ENCODE measurements at places on chromosomes 12 and 14.

DNA sequence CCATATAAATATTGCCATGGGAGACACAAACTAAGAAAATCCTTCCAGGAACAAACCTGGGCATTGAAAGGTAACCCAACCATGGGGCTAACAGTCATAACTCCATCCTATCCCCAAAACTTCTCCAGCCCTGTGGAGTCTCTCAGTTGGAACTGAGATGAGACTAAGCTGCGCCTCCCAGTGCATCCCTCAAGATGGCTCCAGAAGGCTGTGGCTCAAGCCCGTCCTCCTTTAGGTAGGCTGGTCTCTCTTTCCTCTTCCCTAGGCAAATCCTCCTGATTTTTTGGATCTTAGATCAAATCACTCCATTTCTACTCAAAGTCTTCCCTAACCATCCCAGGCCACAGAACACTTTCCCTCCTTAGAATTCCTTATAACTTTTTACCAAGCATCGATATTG is 364.3 kb upstream of the CCDC196 start:
- DNase-seq: no peak

- DNase-seq: no peak
Measured at GRCh38 chr12:14262771-14263511, 102.5 kb upstream of the ATF7IP start.

DNA sequence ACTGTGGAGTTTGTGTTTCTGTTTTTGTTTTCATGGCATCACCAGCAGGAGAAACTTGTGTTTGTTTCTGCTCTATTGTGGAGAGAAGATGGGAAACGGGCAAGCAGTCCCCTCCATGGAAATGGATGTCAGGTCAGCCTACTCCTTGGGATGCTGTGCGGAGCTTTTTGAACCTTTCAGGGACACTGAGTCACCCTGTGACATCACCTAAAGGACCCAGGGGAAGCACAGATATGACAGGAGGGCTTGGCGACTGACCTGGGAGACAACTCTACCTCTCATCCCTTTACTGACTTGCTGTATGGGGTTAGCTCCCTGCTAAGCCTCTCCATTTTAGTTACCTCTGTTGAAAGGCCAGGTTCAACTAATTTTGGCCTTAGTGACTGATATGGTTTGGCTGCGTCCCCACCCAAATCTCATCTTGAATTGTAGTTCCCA is 706.9 kb upstream of the TMEM132C start:
- DNase-seq: no peak

DNA sequence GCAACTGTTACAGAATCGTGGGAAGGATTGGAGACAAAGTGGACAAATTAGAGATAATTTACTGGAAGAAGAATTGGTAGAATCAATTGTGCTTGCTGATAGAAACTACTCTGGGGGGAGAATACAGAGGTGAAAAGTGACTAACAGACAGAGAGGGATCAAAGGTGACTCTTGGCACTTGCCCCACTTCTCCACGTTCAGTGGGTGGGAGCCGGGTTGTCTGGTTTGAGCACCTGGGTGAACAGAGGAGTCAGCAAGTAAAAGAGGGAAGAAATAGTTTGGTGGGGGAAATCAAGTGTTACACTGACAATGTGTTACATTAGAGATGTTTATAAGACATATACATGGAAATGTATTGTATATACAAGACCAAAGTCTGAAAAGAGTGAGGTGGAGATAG is 69.1 kb downstream of the PPP2R5E start:
- no peak for DNase-seq

DNA sequence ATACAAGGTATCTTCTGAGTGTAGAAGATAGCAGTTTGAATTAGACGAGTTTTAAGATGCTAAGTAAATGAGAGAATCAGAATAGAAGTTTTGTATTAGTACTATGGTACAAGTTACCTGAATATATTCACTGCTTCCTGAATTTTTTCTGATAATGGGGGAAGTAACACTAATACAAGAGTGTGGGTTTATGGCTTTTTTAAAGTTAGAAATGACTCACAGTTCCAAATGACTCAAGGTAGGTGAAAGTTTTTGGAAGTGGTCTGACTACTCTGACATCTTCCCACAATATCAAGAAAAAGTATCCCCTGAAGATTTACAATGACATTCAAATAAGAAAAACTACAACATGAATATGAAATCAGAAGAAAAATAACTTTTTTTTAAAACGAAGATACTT is 123.7 kb upstream of the GARIN6 start:
- DNase-seq: no peak

DNA sequence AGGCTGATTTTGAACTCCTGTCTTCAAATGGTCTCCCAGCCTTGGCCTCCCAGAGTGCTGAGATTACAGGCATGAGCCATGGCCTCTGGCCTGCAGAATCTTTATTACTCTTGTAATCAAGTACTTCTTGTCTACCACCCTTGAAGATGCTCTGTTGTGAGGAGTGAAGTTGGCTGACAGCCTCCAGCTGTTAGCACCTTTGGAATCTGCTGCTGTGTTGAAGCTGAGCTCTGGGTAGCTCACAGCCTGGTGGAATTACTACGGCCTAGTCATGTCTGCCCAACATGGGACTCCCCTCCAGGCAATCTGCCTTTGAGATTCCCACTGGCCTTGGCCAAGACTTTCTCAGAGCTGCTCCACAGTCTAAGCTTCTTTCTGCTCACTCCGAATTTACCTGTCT is 5.8 kb upstream of the C12orf75 start:
- no peak for DNase-seq

- no peak for DNase-seq
Measured at GRCh38 chr14:100715332-100715731, 11.4 kb upstream of the DLK1 start.

- no peak for DNase-seq
Measured at GRCh38 chr14:72685456-72685855, 208.4 kb downstream of the DPF3 start.

- DNase-seq: peak; percentile 65
Measured at GRCh38 chr14:102516531-102517391, 7.2 kb upstream of the ANKRD9 start.

DNA sequence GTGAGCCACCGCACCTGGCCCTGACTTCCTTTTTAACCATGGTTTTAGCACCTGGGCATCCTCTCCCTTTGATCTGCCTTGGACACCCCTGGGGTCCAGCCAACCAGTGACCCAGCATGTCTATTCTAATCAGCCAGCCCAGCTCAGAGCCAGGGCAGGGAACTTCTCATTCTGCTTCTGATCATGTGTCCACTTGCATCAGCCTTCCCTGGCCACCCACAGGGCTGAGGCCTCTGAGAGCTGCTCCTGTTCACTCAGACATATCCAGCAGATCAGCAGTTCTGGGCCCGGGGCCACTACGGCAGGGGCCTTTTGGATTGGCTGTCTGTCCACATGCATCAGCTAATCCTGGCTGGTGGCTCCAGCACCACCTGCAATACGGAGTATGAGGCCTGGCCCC is 117.9 kb upstream of the MAP1LC3B2 start:
- no peak for DNase-seq

GRCh38 chr12:128353301-128353700 is 86.3 kb downstream of the TMEM132C start:
- DNase-seq: no peak
